ENCODE measurements at places on chromosomes 11 and 22.

GRCh38 chr11:106281455-106282173, 204.2 kb downstream of the AASDHPPT start:
- DNase-seq, result no peak

GRCh38 chr22:42792453-42792908, 64.6 kb downstream of the ARFGAP3 start:
- no peak for DNase-seq

DNA sequence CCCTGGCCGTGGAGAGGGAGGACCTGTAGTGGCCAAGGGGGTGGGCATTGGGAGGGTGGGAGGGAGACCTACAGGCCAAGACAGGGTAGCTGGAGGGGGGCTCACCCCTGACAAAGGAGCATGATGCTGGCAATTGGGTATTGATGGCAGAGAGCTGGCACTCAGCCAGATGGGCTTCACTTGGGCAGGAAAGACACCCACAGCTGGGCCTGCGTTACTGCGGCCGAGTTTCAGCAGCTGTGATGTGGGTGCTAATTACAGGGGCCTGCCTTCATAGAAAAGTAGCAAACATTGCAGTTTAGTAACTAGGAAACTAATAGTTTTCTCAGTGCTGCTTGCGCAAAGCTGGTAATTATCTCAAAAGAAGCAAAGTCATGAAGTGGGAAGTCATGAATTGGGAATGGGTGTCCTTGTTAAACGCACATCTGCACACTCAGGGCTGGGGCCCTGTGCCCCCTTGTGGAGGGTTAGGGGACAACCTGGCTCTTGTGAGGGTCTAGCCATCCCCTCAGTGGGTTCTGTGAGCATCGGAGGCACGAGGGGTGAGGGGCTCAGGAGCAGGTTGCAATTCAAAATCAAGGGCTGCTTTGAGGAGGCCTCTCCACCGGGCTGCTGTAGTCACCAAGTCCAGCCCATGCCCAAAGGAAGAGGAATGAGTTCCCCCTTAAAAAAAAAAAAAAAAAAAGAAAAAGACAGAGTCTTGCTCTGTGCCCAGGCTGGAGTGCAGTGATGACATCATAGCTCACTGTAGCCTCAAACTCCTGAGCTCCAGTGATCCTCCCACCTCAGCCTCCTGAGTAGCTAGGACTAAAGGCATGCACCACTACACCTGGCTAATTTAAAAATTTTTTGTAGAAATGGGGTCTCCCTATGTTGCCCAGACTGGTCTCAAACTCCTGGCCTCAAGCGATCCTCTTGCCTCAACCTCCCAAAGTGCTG, 24.4 kb upstream of the TXNRD2 start:
- DNase-seq, result no peak

DNA sequence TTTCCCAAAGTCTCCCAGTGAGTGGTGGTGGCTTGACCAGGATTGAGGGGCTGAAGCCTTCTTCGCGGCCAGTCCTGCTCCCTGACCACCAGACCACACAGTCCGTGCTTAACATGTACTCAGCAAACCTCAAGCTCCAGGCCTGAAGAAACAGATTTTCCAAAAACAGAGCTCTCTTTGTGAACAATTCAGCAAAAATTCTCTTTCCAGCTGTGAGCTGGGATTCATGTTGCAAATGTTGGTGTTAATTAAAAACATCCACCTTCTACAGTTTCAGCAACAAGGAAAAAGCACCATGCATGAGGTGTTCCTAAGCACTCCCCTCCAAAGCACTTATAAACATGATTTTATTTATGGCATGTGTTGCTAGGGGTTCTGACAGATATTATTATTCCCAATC, 129.5 kb downstream of the ETS1 start:
- no peak for DNase-seq
